NCI-H1417 (cell line): ENCODE measurements at places on chromosomes 1 and 21.

- DNase-seq = no peak
Measured at GRCh38 chr1:200907611-200908097, 13.0 kb downstream of the INAVA start.

GRCh38 chr1:9558946-9559545, 19.8 kb downstream of the SLC25A33 start:
- DNase-seq = no peak

GRCh38 chr1:42929434-42930177, 29.1 kb downstream of the SLC2A1 start:
- DNase-seq = no peak

GRCh38 chr1:10511494-10511885, 36.7 kb downstream of the PEX14 start:
- no peak for DNase-seq

- peak; percentile 23 for DNase-seq
Measured at GRCh38 chr1:157969697-157970485, 23.6 kb upstream of the KIRREL1 start.

DNA sequence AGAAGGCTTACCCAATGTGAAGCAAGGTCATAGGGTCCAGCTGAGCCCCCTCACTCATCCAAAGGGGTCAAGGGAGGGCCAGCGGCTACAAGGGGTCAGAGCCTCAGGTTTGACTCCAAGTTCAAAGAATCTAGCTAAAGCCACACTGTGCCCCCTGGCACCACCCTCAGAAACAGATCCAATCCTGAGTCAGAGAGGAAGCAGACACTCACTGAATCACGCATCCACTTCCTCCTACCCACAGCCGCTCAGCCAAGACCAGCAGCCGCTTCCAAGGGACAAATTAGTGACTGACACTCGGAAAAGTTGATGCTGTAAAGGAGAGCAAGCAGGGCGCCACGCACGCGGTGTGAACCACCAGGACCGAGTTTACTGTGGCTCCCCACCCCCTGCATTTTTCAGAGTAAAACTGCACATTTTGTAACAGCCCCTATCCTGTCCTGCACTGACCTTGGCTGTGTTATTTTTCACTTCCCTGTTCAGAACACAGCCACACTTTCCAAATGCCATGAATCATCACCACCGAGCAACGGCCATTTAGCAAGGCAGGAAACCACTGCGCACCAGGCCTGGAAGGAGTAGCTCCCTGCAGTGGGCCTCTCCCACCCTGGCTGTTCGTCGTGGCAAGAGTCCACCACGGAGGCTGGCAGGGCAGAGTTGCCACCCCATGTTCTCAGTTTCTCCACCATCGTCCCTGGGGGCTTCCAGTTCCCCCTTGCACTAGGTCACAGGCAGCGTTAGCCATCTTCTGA, 147.8 kb downstream of the TOMM20 start:
- no peak for DNase-seq

DNA sequence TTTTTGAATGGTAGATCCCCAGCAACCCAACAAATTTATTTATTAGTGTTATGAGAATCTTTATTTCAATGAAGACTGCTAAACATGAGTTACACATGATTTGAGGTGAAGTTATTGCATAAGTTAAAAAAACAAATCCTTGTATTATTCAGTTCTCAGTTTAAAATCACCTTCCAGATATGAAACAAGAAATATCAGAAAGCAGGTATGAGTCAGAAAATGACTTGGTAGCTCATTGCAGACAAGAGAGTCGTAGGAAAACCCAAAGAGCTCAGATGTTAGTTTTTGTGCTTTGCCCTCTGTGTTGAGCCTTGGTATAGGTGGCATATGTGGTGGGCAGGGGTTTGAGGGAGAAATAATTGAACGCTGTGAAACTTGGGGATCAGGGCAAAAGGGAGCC, 339.4 kb downstream of the BRINP3 start:
- DNase-seq = no peak

GRCh38 chr21:45828580-45829570, 152.7 kb upstream of the COL6A1 start:
- DNase-seq = no peak

DNA sequence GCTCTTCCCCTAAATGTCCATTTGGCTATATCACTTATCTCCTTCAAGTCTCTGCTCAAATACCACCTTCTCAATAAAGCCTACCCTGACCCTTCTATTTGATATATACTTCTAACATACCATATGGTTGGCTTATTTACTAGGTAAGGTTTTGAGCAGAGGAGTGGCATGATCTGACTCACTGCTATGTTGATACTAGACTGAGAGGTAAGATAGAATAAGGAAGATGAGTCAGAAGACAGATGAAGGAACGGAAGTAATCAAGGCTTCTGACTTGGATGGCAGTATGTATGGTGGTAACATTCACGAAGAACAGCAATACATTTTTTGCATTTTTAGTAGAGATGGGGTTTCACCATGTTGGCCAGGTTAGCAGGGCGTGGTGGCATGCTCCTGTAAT, 4.8 kb upstream of the HRNR start:
- DNase-seq = no peak
